ENCODE measurements at places on chromosomes 4 and X. TPM values are rescaled to one million over a fixed set of nuclear protein-coding genes. Genes with fewer than 3 reads are reported as not detected.
A peak's percentile ranks its signal among the peaks of the same experiment; 100 is the strongest.

The DGAT2L6 gene
- not detected for total RNA-seq

DNA sequence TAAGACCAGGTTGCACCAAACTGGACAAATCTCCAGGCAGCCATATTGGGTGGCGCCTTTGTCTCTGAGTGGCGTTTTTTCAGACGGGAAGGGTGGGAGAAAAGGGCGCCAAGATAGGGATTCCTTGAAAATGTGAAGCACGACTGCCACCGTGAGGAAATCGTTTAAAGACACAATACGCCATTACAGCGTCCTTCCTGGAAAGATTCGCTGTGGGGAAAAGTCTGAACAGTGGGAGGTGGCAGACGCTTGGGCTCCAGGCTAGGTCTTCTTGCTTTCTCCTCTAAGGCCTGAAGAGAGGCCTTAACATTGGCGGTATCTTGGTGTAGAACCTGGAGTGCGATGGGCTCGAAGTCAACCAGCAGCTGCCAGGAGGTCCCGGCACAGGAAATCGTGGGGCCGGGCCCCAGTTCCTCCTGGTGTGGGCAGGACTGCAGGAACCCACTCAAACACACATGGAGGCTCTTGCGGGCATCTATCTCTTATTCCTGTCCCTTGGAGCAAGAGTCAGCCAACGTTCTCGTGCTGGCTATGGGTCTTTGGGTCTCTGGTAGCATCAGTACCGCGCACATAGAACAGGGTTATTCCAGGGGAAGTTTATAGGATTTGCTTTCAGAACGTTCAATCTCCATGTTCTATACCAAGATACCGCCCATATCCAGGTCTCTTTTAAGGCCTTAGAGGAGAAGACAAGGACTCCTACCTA lies 208.8 kb downstream of the OR13H1 start:
- DNase-seq = no peak
- H3K27me3 ChIP-seq = no peaks in the 10 kb centered on the region
- no peak overlapping the region for H3K4me3 ChIP-seq
- peaks cover 6% of the 10 kb centered on the region for H3K36me3 ChIP-seq

The HHIP gene
- total RNA-seq = not detected

DNA sequence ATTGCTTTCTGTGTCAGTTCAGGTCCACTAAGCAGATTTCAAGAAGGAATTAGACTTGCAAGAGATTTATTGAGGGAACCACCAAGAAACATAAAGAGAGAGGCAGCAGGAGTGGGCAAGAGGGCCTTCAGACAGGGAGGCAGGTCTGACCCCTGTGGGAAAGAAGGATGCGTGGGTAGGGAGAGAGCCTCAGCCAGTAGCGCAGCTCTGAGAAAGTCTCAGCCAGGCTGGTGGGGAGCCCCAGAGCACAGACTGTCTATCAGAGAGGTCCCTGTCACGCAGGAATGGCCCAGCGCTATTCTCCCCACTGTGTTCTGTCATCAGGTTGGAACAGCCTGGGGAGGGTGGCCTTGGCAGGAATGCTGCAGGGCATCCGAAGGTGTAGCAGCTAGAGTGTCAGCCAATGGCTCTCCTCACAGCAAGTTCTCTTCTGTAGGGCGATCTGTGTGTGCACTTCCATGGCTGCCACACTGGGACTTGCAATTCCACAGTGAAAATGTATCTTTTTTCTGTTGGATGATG lies 48.0 kb downstream of the OTC start:
- no peak overlapping the region for H3K27ac ChIP-seq
- H3K4me3 ChIP-seq = no peak overlapping the region

GRCh38 chr4:101730291-101731117 lies 60.0 kb upstream of the BANK1 start:
- H3K27ac ChIP-seq = no peak overlapping the region
- peaks cover 11% of the 10 kb centered on the region for H3K27me3 ChIP-seq
- peak; percentile 62 for DNase-seq
- no peaks in the 10 kb centered on the region for H3K4me1 ChIP-seq
- H3K4me3 ChIP-seq = no peak overlapping the region

The WDR17 gene
- 0.37 TPM for total RNA-seq

The FSTL5 gene
- total RNA-seq = not detected

Measured in activated CD8-positive, alpha-beta T cell treated with anti-CD3 and anti-CD28 coated beads, Interleukin-2, amount 10 ng/mL, durations not matched to agents 7 days and 5 days (primary cell).